ENCODE measurements at places on chromosomes 12 and 14.
A peak's percentile ranks its signal among the peaks of the same experiment; 100 is the strongest.

GRCh38 chr12:62793256-62794217, 141.4 kb downstream of the PPM1H start:
- peak; percentile 87 for DNase-seq

GRCh38 chr12:44317651-44318126, 481.8 kb downstream of the TMEM117 start:
- no peak for DNase-seq

- DNase-seq = no peak
Observed at GRCh38 chr14:93331728-93332396, 974 bp downstream of the BTBD7 start.

GRCh38 chr14:57760896-57761295, 105.0 kb downstream of the SLC35F4 start:
- DNase-seq = no peak

GRCh38 chr12:97813301-97813700, 350.7 kb downstream of the RMST start:
- DNase-seq = no peak

DNA sequence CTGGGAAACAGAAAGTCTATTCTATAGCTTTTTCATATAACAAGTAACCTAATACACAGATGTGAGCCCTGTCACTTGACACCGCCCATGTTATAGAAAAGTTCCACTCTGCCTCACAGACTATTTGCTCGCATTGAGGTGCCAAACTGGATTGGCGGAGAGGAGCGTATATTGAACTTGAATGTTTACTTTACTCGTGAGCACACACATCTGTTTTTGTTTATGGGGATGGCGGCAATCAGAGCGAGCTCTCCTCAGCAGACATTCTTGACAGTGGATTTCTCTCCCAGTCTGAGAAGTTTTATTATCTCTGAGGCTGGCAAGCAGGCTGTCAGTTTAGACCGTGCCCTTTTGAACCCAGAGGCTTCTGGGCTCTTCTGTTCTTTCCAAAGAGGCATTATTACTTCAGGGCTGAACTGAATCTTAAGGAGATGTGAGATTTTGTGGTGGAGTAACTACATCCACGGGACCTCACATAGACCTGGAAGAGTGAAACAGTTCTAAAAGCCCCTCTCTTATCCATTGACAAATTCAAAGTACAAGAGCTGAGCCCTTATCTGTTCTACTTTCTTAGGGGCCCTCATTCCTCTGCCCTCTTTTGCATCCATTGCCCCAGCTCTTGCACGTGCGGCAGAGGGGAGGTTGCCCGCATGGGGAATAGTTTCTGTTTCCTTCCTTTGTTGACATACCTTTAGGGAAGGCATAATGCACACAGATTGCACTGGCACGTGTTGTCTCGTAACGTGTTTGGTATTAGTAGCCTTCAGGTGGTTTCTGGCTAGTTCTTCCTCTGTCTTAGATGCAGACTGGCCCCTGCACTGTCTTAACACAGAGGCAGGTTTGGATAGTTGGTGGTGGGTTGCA, 68.2 kb downstream of the DRAM1 start:
- DNase-seq = no peak

DNA sequence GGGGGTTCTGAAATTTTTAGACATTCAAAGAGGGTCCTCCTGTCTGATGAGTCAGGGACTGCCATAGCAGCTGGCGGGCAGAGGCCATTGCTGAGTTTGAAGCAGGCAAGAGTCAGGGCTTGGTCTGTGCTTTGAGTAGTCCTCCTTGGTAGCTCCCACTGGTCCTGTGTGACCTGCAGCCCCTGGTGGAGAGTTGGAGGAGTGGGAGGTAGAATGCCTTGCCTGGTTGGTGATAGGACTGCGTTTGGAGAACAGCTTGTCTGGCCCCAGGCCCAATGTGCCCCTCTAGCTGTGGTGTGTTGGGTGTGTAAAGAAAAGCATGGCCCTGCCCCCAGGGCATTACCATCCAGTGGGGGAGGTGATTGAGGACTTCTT, 116.7 kb downstream of the BEGAIN start:
- no peak for DNase-seq

DNA sequence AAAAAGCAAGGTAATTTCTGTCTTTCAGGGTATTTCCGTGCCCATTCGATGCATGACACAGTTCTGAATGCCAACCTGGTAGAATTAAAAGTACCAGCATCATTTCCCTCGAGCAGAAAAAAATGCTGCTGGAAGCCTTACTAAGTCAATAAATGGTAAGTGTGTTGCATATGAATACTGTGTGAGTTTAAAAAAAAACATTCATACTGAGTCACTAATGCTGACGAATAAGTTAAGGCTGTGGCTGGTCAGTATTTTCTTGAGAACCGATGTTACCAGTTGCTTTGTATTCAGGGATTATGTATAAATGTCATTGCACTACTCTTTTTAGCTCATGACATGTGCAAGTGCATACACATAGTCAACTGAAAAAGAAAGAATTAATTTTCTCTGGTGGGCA, 710.2 kb downstream of the TRHDE start:
- no peak for DNase-seq

- DNase-seq = no peak
Observed at GRCh38 chr12:41336041-41336549, 148.0 kb downstream of the PDZRN4 start.

GRCh38 chr12:103036581-103037214, 79.2 kb downstream of the ASCL1 start:
- no peak for DNase-seq

DNA sequence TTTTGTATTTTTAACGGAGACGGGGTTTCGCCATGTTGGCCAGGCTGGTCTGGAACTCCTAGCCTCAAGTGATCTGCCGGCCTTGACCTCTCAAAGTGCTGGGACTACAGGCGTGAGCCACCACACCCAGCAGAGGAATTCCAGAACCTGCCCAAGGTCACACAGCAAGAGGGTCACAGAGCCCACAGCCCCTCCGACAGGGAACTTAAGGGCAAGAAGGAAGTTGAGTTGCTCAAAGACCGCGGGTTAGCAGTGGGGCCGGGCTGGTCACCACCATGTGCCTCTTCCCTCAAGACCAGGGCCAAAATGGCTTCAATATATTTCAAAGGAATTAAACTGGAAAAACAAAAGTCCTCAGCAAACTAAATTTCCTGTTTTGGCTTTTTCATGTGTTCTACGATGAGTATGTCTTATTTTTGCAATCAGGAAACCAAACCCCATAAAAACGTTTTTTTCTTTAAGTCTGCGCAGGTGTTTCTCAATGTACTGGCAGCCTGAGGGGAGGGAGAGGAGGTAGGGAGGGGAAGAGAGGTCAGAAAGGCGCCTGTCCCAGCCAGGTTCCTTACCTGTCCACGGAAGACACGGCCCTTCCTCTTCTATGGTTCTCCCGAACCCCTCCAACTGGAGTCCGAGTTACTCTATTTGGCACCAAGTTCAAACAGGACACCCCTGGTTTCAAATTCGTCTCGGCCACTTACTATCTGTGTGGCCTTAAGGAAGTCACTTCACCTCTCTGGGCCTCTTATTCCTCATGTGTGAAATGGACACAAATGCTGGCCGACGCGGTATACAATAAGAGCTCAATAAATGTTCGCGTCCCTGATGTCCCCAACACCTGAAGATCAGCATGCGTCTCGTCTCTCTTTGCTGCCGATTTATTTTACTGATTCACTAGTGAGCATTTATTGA, 778 bp downstream of the SLC8B1 start:
- DNase-seq = no peak

GRCh38 chr12:40376533-40377267, 151.9 kb downstream of the LRRK2 start:
- no peak for DNase-seq

- no peak for DNase-seq
Observed at GRCh38 chr12:254912-255311, 7.7 kb downstream of the SLC6A13 start.

DNA sequence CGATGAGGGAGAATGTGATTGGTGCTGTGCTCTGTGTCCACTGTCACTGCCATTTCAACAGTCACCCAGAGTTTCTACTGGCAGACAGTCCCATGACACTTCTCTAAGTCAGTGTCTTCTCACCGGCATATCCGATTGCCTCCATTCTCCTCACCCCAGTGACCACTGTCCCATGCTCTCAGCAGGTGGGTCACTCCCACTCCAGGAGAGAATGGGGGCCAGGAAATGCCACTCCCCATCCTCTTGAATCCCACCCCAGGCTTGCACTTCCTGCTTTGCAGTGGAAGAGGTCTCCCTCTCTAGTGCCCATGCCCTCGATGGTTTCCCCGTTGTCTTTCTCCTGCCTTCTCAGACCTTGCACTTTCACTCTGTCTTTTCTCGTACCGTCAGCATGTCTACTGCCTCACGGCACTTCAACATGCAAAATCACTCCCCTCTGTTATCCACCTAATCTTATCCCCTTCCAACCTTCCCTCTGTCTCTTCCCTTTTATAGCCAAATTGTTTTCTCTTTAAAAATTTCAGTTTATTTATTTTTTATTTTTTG, 2.2 kb upstream of the EP400 start:
- no peak for DNase-seq

GRCh38 chr12:111122458-111122878, 202.1 kb upstream of the MYL2 start:
- no peak for DNase-seq

- DNase-seq = no peak
Observed at GRCh38 chr12:19780460-19780859, 341.2 kb downstream of the AEBP2 start.

GRCh38 chr14:35333264-35333730, 41.1 kb downstream of the PSMA6 start:
- DNase-seq = no peak

- no peak for DNase-seq
Observed at GRCh38 chr14:23663127-23663526, 27.0 kb downstream of the DHRS2 start.

DNA sequence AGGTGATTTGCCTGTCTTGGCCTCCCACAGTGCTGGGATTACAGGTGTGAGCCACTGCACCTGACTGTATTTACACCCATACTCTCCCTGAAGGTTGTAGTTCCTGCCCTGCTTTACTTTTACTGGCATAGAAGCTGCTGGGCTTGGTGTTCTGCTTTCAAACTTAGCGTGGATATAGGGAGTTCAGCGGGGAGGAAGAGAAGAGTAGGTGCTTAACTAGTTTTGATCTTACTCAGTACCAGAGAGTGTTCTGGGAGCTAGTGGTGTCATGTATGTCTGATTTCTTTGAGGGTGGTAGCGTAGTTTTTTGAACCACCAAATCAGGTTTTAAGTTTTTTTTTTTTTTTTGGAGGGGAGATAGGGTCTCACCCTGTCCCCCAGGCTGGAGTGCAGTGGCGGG, 13.8 kb downstream of the RCOR1 start:
- DNase-seq = no peak

DNA sequence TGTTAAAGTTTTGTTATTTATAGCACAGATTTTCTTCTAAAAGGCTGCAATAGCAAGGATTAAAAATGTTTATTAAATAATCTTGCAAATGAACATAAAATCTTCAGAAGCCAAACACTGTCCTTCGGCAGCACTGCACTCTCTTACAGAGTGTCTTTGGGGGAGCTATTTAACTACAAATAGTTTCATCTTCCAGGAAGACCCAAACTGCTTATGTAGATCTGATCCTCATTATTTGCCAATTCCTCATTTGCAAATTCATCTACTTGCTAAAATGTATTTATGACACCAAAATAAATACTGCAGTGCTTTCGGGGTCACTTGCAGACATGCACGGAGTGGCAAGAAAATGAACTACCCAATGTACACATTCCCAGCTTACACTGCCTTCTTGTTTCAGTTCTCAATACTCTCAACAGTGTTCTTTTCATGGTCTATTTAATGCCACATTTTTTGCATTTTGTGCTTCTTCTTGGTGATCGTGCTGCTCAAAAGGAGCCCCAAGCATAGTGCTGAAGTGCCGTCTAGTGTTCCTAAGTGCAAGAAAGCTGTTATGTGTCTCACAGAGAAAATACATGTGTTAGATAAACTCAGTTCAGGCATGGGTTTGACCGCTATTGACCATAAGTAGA, 128.1 kb downstream of the PRKD1 start:
- DNase-seq = no peak

GRCh38 chr12:62123721-62124203, 136.4 kb upstream of the USP15 start:
- DNase-seq = peak; percentile 19

GRCh38 chr12:67854351-67854750, 134.9 kb upstream of the IFNG-AS1 start:
- no peak for DNase-seq

- DNase-seq = no peak
Observed at GRCh38 chr14:88004506-88005036, 364 bp upstream of the GPR65 start.

GRCh38 chr14:51201890-51202289, 38.2 kb upstream of the TMX1 start:
- DNase-seq = no peak

- no peak for DNase-seq
Observed at GRCh38 chr12:52322069-52322468, 871 bp upstream of the KRT83 start.

GRCh38 chr14:51792809-51793208, 67.6 kb upstream of the GNG2 start:
- no peak for DNase-seq

DNA sequence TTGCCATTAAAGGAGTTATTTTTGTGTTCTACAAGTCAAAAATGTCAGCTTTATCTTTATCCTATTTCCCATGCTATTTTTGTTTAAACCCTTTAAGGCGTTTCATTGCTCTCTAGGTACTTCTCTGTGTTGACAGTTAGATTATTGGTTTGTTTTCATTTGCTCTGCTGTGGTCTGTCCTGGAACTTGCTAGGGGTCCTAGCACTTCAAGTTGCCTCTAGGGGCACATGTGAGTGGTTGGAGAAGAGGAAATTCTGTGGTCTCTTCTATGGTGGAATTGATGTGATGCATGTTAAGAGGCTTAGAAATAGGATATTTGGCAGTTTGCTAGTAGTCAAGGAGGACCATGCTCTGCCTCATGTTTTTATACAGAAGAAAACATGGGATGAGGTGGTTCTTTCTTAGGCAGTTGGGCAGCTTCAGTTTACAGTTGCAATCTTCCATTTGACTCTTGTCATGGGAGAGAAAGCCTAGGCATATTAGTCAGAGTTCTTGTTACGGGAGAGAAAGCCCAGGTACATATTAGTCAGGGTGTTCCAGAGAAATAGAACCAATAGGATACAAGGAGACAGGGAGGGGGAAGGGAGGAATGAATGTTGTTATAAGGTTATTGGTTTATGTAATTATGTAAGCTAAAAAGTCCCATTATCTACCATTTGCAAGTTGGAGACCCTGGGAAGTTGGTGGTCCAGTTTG, 14.4 kb downstream of the TTLL5 start:
- no peak for DNase-seq

- DNase-seq = no peak
Observed at GRCh38 chr14:80426683-80427082, 215.4 kb upstream of the DIO2 start.

GRCh38 chr12:131928711-131929580, at the start of gene PUS1:
Gene PUS1, plus strand, starts transcription at chr12:131929276. Its CDS starts 447 bp downstream, at chr12:131929723.
- peak; percentile 96 for DNase-seq

Measured in mucosa of gallbladder (tissue), 1 donor.